ENCODE measurements at places on chromosomes 2 and 18. TPM values are rescaled to one million over a fixed set of nuclear protein-coding genes. Genes with fewer than 3 reads are reported as not detected.

The SALL3 gene
- not detected for total RNA-seq

The PRKCE gene
- total RNA-seq = 30.2 TPM

The SYT4 gene
- total RNA-seq = not detected

The C2orf15 gene
- 0.24 TPM for total RNA-seq

The RAD51AP2 gene
- total RNA-seq = not detected

The HJURP gene
- 115 TPM for total RNA-seq

The LRRTM1 gene
- not detected for total RNA-seq

The PTPN18 gene
- total RNA-seq = 26.0 TPM

The GCKR gene
- not detected for total RNA-seq

The CCNT2 gene
- total RNA-seq = 25.6 TPM

The HOXD3 gene
- total RNA-seq = 1.6 TPM

The CIDEA gene
- total RNA-seq = not detected

The NT5DC4 gene
- total RNA-seq = not detected

The DNAH6 gene
- 0.10 TPM for total RNA-seq

The TRABD2A gene
- 5.3 TPM for total RNA-seq

The CRYGC gene
- not detected for total RNA-seq

The IL1F10 gene
- not detected for total RNA-seq

The VWC2L gene
- not detected for total RNA-seq

The SERPINB5 gene
- total RNA-seq = not detected

The MTCL1 gene
- total RNA-seq = 9.3 TPM

The SERPINB13 gene
- not detected for total RNA-seq

The CIB4 gene
- not detected for total RNA-seq

The ABCA12 gene
- not detected for total RNA-seq

The DSEL gene
- total RNA-seq = 0.68 TPM

The ABCG5 gene
- total RNA-seq = not detected

The PSMA8 gene
- not detected for total RNA-seq

The CPLX4 gene
- total RNA-seq = not detected

The AQP12B gene
- total RNA-seq = not detected

The STON1 gene
- 7.0 TPM for total RNA-seq

The ANKRD30BL gene
- not detected for total RNA-seq

The ALPG gene
- total RNA-seq = not detected

The SRD5A2 gene
- total RNA-seq = not detected

The LCT gene
- total RNA-seq = not detected

The PHOSPHO2 gene
- 2.5 TPM for total RNA-seq

The PASK gene
- total RNA-seq = 6.3 TPM

The FSIP2 gene
- 0.78 TPM for total RNA-seq
